ENCODE measurements at places on chromosomes 13 and 19.
A peak's percentile ranks its signal among the peaks of the same experiment; 100 is the strongest.

GRCh38 chr19:11420429-11421370 lies 1.6 kb upstream of the RGL3 start:
- no peak for DNase-seq

DNA sequence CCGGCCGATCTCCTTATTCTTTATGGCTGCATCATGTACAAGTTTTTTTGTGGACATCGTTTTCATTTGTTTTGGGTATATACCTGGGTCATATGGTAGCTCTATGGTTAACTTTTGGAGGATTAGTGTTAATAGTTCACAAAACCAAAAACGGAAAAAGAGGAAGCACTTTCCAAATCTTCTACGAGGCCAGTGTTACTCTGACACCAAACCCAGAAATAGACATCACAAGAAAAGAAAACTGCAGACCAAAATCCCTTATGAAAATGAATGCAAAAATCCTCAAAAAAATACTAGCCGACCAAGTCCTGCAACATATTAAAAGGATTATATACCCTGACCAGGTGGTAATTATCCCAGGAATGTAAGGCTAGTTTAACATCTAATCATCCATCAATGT lies 29.8 kb downstream of the ADGRE2 start:
- no peak for DNase-seq

DNA sequence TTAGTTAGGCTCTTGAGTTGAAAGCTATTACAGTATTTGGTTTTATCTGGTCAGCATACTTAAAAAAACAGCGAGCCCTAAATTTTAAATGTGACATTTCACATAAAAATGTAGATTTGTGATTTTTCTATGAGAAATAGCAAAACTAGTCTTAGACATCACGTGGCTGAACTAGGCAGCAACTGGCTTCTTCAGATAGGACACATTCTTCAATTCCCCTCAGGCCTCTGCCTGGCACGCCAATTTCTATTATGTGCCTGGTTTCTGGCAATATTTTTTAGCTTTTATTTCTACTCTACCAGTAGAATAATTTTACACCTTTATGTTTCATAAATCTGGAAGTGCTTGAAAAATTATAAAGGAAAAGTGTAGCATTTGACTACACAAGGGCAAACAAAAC lies 433.7 kb downstream of the DIAPH3 start:
- no peak for DNase-seq

DNA sequence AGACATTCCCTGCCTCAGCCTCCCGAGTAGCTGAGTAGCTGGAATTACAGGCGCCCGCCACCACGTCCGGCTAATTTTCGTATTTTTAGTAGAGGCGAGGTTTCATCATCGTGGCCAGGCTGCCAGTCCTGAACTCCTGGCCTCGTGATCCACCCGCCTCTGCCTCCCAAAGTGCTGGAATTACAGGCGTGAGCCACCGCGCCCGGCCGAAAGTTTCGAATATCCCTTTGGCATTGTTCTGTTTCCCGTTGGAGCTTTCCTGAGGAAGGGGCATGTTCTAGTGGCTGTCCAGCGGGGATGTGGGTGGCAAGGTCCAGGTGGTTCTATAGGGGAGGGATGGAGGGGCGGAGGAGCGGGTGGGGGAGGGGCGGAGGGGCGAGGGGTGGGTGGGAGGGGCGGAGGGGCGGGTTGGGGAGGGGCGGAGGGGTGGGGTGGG lies 2.1 kb upstream of the BSG start:
- no peak for DNase-seq

- no peak for DNase-seq
Measured at GRCh38 chr13:110771194-110771593, 57.7 kb downstream of the ING1 start.

DNA sequence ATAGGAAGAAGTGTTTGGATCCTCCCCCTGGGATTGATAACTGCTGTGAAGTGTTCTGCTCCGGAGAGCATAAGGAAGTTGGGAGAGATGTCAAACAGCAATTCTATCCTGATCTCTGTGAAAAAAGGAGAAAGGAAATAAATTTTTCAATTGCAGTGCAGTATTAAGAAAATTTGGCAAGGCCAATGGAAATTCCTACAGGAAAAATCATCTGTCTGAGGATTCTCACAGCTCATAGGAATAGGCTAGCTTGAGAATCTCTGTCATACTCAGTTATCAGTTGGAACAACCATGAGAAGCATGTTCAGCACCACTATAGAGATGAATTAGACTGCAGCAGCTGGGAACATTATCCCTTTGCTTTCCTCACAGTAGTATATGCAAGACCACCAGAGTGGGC lies 1238.9 kb upstream of the MIR17HG start:
- no peak for DNase-seq

DNA sequence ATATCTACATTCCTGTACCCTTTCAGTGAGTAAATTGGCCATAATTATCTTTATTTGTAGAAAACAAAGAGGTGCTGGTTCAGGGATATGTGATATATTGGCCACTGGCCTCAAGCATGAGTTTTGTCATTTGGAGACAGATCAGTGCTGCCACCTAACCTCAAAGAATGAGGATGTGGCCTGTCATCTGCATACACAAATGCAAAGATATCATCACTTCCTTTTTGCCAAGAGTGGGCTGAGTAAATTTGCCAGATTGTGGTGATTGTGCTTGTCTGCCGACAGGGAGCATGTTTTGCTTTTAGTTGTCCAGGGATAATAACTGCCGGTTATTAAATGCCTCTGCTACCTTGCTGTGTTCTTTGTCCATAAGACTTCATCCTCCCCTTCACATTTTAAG lies 44.2 kb downstream of the WASF3 start:
- DNase-seq, result no peak

GRCh38 chr13:30806784-30807183 lies 71.4 kb downstream of the ALOX5AP start:
- DNase-seq, result no peak

- no peak for DNase-seq
Measured at GRCh38 chr19:33413868-33414666, 40.6 kb downstream of the CEBPG start.

GRCh38 chr13:97226788-97227627 lies 4.9 kb downstream of the MBNL2 start:
- DNase-seq, result peak; percentile 82

DNA sequence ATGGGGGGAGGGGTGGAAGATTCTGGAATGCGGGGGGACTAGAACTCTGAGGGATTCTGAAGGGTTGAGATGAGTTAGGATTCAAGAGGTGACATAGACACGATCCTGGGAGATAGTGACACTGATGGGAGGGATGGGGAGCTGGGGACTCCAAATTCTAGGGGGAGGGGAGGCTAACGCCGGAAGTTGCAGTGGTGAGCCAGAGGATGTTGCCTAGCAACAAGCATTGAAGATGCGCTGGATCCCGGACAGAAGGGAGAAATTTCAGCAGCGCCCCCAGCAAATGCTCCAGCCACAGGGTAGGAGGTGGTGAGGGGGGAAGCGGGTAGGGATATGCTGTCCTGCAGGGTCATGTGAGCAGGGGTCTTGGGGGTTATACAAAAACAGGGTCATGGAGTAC lies 6.9 kb upstream of the LTBP4 start:
- no peak for DNase-seq

DNA sequence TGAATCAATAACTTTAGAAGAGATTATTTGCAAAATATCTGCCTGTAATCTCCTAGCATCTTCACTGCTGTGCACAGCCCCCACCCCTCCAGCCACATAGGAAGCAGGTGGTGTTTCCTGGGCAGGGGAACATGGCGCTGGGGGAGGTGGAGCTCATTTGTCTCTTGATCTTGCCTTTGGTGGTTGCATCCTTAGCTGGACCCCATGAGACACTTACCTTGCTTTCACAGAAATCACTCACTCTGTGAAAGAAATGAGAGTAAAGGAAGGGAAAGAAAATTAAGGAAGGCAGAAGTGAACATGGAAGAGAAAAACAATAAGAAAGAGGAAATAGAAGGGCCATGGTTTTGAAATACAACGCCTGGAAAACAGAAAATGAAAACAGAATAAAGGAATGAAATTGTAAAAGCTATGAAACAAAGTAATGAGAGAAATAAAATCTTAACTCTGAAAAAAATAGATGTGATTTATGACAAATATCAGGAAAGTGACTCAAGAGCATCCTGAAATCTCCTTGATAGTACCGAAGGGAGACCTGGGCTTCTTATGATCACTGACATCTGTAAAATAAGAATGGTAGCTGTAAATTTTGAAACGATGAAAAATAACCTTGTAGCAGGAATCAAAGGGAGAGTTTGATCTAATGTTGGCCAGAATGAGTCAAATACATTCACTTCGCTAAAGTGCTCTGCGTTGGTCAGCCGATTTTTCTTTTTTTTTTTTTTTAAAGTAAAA lies 17.2 kb upstream of the RNASEH2B start:
- DNase-seq, result peak; percentile 38

DNA sequence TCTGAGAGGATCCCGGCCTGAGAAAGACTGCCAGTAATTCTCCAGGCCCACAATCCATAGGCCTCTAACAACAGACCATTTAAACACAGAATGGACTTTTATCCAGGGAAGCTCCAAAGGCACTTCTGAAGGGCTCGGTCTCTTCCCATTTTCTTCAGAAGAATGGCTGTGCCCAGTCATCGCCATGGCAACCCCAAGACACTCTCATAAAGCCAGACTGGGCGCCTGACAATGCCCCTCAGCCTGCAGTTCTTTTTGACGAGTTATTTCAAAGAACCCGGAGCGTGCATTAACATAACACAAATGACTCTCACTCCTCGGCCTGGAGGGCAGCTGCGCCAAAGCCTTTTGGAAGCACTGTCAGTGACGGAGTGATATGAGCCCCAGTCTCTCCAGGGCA lies 61.0 kb downstream of the RASA3 start:
- DNase-seq, result no peak

GRCh38 chr13:88063741-88064140 lies 392.6 kb downstream of the SLITRK5 start:
- DNase-seq, result no peak

DNA sequence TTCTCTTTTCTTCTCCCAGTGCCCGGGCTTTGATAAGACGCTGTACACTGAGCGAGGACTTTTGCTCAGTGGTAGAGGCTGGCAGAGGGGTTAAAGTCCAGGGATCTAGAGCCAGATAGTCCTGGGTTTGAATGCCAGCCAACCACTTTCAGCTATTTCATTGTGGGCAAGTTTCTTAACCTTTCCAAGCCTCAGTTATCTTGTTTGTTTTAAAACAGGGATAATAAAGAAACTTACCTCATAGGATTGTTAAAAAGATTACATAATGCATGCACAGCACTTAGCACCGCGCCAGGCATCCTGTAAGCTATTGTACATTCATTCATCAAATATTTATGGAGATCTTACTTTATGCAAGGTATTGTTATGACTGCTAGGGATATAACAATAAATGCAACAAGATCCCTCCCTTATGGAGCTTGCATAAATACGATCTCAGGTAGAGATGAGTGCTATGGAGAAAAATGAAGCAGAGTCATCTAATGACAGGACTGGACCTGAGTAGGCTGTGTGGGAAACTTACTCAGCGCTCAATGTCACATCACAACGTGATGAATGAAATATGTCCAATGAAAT lies 70.8 kb downstream of the LNX2 start:
- DNase-seq, result no peak

DNA sequence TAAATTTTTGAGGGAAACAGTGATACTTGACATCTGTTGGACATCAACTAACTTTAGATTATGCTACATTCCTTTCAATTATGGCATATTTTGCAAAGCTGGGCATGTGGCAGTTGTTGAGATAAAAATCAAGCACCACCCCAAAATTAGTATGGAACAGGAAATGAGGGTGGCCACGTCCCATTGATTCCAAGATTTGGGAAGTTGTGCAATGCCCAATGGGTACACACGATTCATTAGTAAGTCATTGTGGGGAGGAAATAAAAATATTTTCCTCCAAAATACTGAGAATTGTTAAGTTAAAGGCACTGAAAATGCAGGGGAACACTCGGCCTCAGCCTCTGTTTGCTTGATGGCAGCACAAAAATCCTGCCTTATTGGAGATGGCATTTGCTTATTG lies 7.6 kb downstream of the ERICH6B start:
- no peak for DNase-seq

DNA sequence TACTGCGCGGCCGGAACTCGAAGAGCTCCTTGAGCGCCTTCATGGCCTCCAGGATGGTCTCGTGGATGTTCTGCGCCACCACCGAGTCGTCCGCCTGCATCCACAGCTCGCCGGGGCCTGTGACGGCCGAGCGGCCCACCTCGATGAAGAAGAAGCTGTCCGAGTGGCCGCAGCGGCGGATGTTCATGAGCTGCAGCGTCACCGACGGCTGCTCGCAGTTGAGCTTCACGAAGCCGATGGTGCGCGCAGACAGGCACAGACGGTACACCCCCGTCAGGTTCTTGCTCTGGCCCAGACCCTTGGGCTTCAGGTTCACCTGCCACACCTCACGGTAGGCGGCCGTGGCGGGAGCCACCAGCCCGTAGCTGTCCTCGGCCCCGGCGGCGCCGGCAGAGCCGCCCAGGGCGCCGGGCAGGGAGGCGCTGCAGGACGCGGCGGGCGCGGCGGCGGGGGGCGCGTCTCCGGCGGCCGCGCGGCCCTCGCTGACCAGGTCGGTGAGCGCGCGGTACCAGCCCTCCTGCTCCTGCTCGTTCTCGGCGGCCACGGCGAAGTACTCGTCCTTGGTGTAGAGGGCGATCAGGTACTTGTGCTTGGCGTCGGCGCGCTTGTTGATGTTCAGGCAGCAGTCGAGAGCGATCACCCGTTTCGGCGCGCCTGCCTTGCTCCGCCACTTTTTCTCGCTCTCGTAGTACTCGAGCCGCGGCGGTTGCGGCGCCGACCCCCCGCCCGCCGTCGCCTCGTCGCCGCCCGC lies 1.1 kb downstream of the IRS2 start:
- peak; percentile 54 for DNase-seq

DNA sequence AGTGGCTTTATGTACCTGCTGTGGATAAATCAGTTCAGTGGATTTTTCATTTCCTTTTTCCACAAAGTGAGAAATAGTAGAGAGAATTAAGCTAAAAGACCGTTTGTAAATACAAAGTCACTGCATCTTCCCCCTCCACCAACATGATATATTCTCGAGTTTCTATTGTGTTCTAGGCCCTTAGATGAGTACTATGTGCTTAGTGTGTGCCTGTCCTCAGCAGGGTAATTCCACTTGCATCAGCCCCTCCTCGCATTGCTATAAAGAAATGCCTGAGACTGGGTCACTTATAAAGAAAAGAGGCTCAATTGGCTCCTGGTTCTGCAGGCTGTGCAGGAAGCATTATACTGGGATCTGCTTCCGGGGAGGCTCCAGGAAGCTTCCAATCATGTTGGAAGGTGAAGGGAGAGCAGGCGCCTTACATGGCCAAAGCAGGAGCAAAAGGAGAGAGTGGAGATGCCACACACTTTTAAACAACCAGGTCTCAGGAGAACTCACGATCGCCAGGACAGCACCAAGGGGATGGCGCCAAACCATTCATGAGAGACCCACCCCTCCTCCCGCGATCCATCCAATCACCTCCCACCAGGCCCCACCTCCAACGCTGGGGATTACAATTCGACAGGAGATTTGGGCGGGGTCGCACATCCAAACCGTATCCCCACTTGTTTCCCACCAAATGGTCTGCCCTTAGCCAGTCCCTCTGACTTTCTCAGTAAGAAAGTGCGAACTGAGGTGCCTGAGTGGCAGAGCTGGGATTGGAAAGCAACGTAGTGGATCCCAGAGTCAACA lies 102.3 kb upstream of the ABCC4 start:
- no peak for DNase-seq

All from CD4-positive, alpha-beta memory T cell (primary cell).